Right ventricle myocardium superior (tissue), 1 donor: ENCODE measurements at places on chromosomes 7 and 10. TPM values are rescaled to one million over a fixed set of nuclear protein-coding genes. Genes with fewer than 3 reads are reported as not detected.

The GNG11 gene
- 18.4 TPM for total RNA-seq

The PRLHR gene
- not detected for total RNA-seq

The IGF2BP3 gene
- total RNA-seq, result not detected

The KCNMA1 gene
- 2.0 TPM for total RNA-seq

The TCAF2 gene
- 0.27 TPM for total RNA-seq

The ZNF804B gene
- total RNA-seq, result not detected

The MYH16 gene
- total RNA-seq, result not detected

The CPVL gene
- 37.5 TPM for total RNA-seq

The NSUN6 gene
- total RNA-seq, result 9.3 TPM

The SORBS1 gene
- total RNA-seq, result 697 TPM

The LRRC17 gene
- total RNA-seq, result 1.0 TPM

The PIP4K2A gene
- 13.9 TPM for total RNA-seq

The AKR1C2 gene
- 25.5 TPM for total RNA-seq
